Lung (tissue), 17 donors: ENCODE measurements at places on chromosomes 11 and 22.
A peak's percentile ranks its signal among the peaks of the same experiment; 100 is the strongest.

DNA sequence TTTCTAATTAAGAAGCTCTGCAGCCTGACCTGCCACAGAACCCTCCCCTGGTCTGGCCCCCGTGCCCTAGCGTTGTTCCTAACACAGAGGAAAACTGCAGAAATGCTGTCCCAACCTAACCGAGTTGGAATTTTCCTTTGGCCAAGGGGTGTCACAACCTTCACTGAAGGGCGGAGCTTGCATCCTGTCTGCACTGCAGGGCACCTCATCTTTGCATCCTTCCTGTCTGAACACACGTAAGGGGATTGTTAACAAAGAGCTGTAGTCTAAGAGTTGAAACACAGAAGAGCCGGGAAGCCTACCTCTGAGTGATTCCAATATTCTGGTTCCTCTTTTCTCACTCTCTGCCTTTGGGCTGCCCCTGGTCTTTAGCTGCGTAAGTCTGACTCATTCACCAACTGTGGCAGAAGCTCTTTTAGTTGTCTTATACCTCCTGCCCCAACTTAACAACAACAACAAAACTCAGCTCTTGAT, 1.6 kb downstream of the DIXDC1 start:
- no peak for DNase-seq

- no peak for DNase-seq
Observed at GRCh38 chr22:43689356-43689755, 122.7 kb downstream of the EFCAB6 start.

GRCh38 chr11:2780850-2781407, 81.1 kb upstream of the KCNQ1OT1 start:
- no peak for DNase-seq

DNA sequence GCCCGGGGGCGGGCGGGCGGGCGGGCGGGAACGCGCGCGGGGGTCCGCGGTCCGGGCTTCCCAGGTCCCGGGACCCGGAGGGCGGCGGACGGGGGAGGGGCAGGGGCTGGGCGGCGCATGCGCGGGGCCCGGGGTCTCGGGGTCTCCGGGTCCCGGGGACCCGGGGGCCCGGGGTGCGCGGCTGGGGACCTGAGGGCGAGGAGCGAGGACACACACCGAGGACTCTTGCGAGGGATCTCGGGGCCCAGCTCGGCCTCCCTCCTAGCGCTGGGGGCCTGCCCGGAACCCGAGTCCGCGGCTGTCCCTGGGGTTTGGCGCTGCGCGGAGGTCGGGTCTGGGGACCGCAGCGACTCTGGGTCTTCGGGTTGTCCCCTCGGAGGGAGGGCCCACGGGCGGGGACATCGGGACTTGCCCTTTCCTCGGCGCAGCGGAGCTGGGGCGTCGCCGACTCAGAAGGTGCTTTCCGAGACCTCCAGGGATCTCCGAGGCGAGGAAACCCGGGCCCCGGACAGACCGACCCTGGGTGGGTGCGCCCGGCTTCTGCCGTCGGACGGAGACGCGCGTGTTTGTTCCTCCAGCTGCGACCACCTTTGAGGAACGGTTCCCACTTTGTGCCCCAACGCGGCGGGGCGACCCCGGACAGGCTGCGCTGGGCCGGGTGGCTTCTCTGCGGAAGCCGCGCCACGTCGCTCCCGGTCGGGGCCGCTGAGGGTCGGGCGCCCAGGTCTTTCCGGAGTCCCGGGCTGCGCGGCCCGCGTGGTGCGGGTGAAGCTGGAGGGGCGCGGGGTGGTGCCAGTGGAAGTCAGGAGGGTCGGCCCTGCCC, 540 bp downstream of the PPARA start:
- DNase-seq, result peak; percentile 34

DNA sequence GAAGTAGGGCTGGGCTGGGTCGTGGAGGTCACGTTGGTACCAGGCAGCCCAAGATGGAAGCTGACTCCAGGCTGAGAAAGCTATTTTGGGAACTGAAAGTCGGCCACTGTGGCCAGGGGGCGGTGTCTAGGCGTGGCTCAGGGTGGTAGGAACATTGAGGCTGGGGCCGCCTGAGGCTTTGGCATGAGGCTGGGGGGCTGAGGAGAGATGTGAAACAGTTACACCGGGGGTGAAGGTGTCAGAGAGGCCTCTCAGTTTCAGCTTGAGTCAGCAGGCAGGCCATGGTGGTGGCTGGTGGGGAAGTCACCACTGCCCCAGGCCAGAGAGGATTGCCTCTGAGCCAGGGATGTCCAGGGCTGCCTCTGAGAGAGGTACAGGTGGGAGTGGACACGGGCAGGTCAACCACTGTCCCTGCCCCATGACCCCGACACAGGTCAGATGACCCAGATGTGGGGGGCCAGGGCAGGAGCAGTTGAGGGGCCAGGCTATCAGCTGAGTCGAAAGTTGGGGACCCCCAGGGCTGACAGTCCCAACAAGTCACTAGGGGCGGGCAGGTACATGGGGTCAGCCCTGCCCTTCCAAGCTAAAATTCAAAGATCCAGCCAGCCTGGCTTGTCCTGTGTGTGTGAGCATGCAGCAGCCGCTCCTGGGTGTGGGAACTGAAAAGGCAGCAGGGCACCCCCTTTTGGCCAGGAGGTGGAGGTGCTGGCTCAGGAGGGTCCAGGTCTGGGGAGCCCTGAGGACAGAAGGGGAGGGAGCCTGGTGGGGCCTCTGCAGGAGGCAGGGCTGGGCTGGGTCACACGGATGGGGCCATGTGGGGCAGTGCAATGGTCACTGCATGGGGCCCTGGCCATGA, 7.2 kb downstream of the KCNK7 start:
- DNase-seq, result no peak

- no peak for DNase-seq
Observed at GRCh38 chr22:40234658-40235057, 56.9 kb downstream of the TNRC6B start.

DNA sequence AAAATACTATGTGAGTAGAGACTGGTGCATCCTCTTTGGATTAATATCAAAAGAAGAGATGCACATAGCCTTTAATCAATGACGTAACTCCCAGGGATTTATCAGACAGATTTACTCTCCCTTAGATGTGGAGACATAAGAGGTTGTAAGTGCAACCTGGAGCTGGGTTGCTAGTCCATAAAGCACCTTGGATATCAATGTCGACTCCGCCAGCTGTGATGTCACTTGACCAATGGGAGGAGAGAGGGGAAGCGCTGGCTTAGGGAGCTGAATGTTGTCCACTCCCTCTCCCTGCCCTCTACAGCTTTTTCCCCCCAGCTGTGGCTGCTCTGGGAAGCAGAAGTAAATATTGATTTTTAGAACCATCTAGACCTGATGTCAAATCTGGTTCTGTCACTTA, 28.9 kb upstream of the TMEM86A start:
- DNase-seq, result no peak

- DNase-seq, result no peak
Observed at GRCh38 chr11:130499828-130500227, 51.4 kb downstream of the ADAMTS15 start.

GRCh38 chr22:33969045-33969444, 48.8 kb upstream of the LARGE1 start:
- DNase-seq, result no peak

DNA sequence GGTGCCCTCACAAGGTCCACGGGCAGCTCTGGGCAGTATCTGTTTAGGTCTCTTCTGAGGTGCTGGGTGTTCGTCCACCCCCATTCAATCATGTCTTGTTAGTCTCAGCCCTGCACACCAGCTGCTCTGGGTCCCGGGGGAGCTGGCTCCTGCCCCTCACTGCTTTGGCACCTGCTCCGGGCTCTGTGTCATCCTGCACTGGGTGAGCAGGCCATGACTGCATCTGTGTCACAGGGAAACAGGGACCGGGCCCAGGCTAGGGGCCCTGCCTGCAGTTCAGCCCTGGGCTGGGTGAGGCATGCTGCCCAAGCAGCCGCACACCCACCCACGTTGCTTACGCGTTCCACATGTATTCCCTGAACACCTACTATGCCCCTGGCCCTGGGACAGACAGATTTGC, 43.9 kb downstream of the ELFN2 start:
- DNase-seq, result no peak

DNA sequence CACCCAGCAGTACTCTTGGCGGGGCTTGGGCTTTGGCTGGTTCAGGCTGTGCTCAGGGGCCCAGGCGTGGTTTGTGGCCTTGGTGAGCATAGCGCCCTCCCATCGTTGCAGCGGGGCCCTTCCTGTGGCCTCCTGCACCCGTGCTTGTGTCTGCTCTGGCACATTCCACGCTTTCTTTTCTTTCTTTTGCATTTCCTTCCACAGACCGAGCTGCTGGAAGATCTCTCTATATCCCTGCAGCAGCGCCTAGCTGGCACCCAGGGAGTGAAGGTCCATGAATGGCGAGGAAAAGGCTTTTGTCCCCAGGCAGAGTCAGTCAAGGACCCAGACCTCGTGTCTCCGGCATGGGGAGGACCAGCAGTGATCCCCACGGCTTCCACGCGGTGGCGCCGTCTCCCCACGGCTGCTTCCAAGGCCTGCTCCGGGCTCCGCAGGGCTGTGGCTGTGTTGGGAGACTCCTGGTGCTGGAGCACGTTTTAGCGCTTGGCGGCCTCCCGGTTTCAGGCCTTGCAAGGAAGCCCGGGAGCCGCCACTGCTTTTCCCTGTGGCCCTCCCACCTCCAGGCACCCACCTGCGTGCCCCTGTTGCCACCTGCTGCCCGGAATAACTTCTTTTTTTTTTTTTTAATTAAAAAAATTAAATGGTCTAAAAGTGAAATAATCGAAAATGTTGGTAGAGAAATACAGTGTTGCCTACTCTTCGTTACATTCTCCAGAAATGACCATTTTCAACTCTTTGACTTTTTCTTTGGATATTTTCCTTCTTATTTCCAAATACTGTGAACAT, 28.5 kb downstream of the GLB1L2 start:
- DNase-seq, result peak; percentile 87

GRCh38 chr11:14237444-14237961, 121.5 kb downstream of the RRAS2 start:
- no peak for DNase-seq

- DNase-seq, result no peak
Observed at GRCh38 chr11:118010738-118011461, 24.7 kb downstream of the IL10RA start.

GRCh38 chr22:29663180-29663821, 56.5 kb upstream of the CABP7 start:
- no peak for DNase-seq

DNA sequence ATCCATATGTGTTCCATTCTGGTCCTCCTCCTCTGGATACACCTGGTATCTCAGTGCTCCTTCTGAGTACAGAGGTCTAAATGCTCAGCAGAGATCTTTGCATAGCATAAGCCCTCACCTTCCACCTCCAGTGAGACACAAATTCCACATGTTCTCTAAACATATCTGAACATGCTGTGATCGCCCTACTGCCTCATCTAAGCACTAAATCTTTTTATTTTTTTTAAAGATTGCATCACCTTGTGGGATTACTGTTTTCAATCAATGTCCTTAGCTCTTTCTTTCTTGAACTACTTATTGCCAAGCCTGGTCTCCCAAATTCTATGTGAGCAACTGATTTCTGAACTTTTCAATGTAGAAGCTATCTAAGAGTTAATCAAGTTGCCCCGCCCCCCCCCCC, 113.4 kb downstream of the TRPC6 start:
- DNase-seq, result no peak

DNA sequence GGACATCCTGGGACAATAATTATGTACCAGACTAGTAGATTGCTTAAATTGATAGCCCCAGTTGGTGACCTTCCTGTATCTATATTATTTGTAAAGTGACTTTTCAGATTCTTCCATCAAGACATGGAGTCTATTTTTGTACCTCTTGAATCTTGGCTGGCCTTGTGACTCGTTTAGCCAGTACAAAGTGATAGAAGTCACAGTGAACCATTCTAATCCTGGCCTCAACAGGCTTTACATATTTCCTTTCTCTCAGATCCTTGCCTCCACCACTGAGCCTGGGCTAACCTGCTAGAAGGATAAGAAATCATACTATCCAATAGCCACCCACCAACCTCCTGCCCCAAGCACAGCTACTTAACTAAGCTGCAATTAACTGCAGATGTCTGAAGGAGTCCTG, 37.5 kb upstream of the SLC6A5 start:
- DNase-seq, result no peak

- DNase-seq, result no peak
Observed at GRCh38 chr22:20588843-20589581, 81.6 kb downstream of the MED15 start.

GRCh38 chr11:134118006-134118405, 49.1 kb downstream of the JAM3 start:
- no peak for DNase-seq
